Stimulated activated naive CD8-positive, alpha-beta T cell treated with anti-CD3 and anti-CD28 coated beads, Interleukin-15, amount 100 ng/mL, for 72 hours (primary cell): ENCODE measurements at places on chromosomes 7 and 10.

GRCh38 chr10:131820626-131821025, 80.2 kb upstream of the PPP2R2D start:
- DNase-seq, result no peak

DNA sequence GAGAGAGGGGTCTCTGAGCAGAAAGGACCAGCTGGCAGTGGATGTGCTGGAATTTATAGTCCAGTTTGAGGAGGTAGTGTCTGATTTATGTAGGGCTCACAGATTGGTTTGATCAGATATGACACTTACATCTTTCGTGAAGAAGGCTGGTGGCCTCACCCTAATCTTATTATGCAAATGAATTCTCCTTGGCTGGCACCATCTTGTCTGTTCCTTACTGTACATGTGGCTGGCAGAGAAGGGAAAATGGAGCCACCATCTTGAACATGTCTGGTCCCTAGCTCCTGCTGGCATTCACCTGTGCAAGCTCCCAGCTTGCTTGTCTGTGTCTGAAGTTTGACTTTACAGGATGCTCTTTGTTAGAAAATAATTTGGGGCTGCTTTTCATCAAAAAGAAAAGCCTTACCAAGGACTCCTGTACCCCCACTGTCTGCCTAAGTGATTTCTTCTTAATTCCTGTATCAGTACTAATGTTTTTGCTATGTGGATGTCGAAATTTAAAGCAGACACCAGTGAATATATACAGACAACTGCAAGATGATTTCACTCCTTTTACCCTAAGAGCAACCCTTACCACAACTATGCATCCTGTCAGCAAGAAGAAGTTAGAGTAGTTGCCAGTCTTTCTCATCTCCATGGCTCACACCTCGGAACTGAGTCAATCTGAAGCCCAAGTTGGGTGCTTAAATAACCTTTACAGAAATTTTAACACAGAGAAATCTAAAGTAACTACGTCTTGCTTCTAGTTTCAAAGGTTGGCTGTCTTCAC, 322.0 kb upstream of the SEMA3D start:
- DNase-seq, result no peak

- no peak for DNase-seq
Observed at GRCh38 chr10:31346953-31347352, 27.9 kb downstream of the ZEB1 start.

GRCh38 chr10:11207560-11207844, 189.8 kb downstream of the CELF2 start:
- DNase-seq, result no peak

- no peak for DNase-seq
Observed at GRCh38 chr7:3560495-3560894, 259.4 kb downstream of the SDK1 start.

DNA sequence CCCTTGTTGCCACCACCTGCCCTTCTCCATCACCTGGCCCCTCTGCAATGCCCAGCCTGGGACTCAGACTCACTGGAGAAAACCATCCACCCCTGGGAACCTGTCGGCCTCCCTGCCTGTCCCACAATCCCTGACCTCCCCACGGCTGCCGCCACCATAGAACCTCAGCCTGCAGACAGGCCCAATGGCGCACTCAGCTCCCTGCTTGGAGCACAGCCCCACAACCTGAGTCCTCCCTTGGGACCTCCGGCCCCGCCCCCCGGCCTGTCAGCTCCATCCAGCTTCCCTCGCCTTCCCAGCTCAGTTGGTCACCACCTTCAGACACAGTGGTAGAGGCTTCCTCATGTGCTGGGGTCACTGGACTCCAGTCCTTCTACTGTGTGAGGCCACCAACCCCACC, 41.1 kb downstream of the PARP12 start:
- DNase-seq, result no peak

GRCh38 chr7:115059321-115059720, 137.4 kb downstream of the MDFIC start:
- no peak for DNase-seq

- DNase-seq, result peak; percentile 31
Observed at GRCh38 chr10:23158370-23158769, 33.7 kb upstream of the PTF1A start.

DNA sequence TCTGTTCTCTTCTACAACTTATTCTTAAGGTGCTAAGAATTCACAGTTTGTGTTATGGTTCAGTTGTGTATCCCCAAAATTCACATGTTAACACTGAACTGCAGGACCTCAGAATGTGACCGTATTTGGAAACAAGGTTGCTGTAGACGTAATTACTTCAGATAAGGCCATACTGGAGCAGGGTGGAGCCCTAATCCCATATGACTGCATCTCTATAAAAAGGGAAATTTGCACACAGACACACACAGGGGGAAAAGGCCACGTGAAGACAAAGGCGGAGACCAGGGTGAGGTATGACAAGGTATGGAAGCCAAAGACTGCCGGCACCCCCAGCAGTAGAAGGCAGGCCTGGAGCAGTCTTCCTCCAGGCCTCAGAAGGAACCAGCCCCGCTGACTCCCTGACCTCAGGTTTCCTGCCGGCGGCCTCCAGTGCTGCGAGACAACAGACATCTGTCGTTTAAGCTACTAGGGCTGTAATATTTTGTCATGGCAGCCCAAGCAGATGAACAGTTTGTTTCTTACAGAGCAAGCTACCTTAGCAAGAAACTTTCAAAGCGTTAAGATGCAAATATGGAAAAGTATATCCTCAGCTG, 98.7 kb downstream of the PROSER2 start:
- no peak for DNase-seq
